SJCRH30 (cell line): ENCODE measurements at places on chromosomes 5 and 9.

DNA sequence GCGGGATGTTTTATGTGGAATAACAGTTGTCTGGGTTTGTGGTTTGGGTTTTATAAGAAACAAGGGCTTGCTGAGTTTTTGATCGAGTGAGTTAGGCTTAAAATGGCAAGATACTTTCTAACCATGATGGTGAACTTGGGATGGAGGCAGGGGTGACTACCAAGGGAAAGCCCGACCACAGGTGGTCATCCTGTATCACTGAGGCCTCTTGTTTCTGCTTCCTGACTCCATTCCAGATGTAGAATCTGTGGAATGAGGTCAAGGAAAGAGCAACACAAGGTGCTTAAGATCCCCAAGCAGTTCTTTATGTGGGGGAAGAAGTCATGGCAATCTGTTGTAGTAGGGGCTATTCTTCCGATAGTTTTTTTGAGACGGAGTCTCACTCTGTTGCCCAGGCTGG, 122.3 kb downstream of the GOLPH3 start:
- no peak for DNase-seq

GRCh38 chr5:170408877-170409660, 19.9 kb upstream of the KCNMB1 start:
- DNase-seq: no peak

GRCh38 chr5:106172681-106173532, 1497.8 kb downstream of the EFNA5 start:
- DNase-seq: no peak

GRCh38 chr9:70902692-70903131, 218.7 kb downstream of the TRPM3 start:
- peak; percentile 22 for DNase-seq

GRCh38 chr5:15009420-15009819, 137.8 kb upstream of the ANKH start:
- DNase-seq: peak; percentile 67

- DNase-seq: no peak
Observed at GRCh38 chr5:72505539-72506157, 1.6 kb downstream of the ZNF366 start.

GRCh38 chr5:133291524-133291923, 239.7 kb downstream of the HSPA4 start:
- DNase-seq: no peak

GRCh38 chr5:96427824-96428223, 5.2 kb downstream of the PCSK1 start:
- peak; percentile 44 for DNase-seq

DNA sequence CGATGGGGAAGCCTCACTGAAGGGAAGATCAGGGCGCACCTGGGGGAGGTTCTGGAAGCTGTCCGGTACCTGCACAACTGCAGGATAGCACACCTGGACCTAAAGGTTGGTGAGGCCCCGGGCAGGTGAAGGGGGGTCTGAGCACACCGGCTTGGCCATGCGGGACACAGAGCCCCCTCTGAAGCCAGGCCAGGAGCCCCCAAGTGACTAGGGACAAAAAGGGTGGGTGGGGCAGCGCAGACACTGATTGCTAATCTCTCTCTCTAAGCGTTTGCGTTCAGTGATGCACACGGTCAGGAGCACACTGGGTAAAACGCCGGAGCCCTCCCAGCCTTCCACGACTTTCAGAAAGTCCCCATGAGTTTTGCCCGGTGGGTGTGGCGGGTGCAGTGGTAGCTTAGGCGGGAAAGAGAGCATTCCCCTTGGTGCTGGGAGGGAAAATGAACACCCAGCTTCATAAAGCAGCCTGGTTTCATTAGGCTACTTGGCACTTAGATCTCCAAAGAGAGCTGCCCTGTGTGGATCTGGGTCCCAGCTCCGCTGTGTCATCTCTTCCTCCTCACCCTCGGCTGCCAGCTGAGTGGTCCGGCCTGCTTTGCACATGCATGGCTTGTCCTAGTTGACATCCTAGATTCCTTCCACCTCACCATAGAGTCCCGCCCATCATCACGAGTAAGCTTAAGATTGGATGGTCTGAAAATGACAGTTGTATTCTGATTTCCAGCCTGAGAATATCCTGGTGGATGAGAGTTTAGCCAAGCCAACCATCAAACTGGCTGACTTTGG, 74.2 kb upstream of the OTULINL start:
- DNase-seq: no peak

DNA sequence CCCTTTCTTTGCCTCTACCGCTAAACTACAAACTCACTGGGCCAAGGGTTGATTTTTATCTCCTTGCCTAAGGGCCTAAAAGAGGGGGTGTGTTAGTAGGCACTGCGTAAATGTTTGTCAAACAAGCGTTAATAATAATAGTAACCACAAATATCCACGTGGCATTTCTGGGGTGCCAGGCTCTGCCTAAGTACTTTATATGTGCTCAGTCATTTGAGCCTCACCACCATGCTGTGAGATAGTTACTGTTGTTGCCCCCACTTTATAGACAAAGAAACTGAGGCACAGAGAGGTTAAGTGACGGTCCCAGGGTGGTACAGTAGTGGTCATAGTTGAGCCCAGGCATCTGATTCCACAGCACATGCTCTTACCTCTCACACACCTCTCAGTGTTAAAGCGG, 52.4 kb downstream of the ERGIC1 start:
- no peak for DNase-seq

DNA sequence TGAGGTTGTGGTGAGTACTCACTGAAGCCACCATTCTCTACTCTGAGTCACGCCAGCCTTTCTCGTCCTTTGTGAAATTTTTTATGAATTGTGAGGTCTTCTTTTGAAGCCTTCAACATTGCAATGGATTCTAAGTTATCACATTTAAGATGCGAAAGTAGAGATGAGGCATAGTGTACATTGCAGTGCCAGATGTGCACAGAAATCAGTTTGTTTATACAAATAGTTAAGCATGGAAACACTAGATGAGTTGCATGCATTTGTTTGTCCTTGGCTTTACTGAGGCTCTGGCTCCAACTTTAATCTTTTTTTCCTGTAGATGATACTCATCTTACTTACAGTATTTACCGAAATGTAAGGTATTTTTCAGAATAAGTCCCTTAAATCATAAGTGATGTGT, 453.7 kb upstream of the RIOK2 start:
- DNase-seq: no peak

GRCh38 chr5:139065306-139065705, 132.9 kb downstream of the SIL1 start:
- no peak for DNase-seq

GRCh38 chr5:106780355-106780754, 890.4 kb downstream of the EFNA5 start:
- no peak for DNase-seq

DNA sequence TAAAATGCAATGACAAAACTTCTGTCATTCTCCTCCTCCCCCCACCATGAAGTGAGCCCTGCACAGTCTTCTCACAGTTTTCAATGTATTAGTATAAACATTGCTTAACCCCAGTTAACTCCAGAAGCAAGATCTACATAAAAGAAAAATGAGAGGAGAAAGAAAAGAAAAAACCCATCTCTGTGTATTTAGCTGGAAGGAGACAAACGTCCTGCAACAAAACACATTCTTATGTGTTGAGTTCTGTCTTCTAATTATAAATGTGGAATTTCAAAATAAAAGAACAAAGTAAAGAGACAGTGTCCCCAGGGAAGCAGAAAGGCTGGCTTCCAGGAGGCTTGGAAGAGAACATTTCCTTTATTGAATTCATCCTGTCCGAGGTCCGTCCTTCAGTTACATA, 491.9 kb upstream of the TUSC1 start:
- DNase-seq: no peak

- no peak for DNase-seq
Observed at GRCh38 chr5:94021246-94021645, 279.8 kb upstream of the POU5F2 start.
